ENCODE measurements at places on chromosomes 3 and 15.

DNA sequence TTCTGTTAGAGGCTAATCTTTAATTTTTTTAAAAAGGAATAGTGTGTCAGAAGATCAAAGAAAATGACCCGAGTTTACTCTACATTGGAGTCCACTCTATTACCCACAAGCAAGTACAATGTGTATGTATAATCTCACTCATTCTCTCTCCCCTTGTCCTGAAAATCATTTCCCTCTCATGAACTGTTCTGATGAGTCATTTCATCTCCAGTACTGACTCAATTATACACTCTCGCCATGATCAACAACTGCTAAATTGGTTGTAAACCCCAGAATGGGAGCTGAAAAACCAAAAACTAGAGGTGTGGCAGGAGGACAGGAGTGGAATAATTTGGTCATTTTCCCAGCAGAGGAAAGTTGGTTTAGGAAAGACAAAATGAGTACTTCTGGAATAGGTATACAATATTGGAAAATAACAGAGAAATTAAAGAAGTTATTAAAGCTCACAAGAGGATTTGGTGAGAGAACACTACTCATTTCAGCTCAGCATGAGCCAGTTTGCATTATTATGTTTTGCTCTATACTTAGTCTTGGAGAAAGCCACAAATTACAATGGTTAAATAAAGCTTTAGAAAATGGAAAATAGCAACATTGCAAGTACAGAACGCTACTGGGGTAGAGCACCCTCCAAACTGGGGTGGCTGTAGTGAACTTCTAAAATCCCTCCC is 144.3 kb upstream of the PFN2 start:
- DNase-seq, result no peak

GRCh38 chr3:55565521-55565920 is 78.4 kb upstream of the WNT5A start:
- DNase-seq, result no peak

GRCh38 chr3:73695841-73696240 is 71.1 kb upstream of the PDZRN3 start:
- no peak for DNase-seq

DNA sequence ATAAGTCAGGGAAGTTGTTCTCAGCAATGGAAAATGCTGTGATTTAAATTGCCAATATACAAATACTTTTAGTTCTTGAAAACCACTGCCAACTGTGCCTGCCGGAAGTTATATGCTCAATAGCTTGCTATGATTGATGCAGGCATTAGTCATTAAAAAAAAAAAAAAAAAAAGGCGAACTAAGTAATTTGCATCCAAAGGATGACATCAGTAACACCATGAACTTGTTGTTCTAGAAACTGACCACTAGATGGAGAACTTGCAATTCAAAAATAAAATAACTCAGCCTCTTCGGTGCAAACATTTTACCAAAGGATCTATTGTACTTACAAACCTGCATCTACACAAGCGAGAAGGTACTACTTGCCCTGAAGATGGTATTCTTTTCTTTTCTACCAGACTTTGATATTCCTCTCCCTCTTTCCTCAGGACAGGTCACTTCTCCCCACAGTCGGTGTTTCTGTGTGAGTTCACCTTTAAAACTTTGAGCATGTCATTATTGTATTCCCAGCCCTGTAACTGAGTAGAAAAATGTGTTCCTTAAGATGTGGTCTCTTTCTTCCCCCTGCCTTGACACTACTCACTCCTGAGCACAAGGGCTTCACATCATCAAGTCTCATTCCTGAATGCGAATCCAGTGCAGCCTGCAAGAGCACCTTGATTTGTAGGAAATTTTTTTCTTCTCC is 115.0 kb upstream of the VEPH1 start:
- no peak for DNase-seq

- DNase-seq, result peak; percentile 30
These were observed 155.4 kb upstream of the GOLGA6L4 start for GRCh38 chr15:84079885-84080777.

DNA sequence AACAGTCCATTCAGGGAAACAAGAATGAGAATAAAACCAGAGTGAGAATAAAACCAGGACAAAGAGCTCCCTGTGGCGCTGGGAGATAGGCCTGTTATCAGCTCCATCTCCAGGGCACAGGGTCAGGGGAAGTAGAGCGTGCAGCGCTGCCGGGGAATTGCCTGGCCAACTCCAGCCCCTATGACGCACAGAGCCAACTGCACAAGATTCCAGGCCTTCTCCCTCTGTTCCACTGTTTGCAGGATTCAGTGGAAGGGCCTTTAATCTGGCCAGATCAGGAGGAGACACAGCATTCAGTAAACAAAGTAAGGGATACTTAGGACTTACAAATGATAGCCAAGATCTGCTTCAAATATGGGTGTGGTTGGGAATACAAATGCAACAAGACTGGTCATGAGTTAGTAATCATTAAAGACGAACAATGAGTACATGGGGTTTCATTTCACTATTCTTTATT is 49.4 kb downstream of the ITGB5 start:
- DNase-seq, result peak; percentile 81

GRCh38 chr15:47570451-47570850 is 146.9 kb upstream of the SEMA6D start:
- DNase-seq, result no peak

- no peak for DNase-seq
These were observed 99.6 kb upstream of the ROBO2 start for GRCh38 chr3:76940181-76940770.

DNA sequence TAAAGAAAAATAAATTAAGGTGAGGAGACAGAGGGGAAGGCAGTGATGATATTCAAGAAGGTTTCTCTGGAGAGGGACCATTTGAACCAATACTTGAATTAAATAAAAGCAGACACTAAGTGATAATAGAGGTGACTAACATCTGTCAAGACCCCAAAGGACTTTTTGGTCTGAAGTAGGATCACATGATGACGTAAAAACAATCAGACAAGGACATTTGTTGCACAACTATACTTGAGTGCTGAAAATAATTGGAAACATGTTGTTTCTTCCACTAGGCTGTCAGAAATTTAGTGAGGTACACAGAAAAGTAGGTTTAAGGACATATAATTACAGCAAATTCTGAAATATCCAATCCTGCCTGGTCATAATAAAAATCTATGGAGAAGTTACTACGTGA is 179.5 kb downstream of the WNT5A start:
- no peak for DNase-seq

DNA sequence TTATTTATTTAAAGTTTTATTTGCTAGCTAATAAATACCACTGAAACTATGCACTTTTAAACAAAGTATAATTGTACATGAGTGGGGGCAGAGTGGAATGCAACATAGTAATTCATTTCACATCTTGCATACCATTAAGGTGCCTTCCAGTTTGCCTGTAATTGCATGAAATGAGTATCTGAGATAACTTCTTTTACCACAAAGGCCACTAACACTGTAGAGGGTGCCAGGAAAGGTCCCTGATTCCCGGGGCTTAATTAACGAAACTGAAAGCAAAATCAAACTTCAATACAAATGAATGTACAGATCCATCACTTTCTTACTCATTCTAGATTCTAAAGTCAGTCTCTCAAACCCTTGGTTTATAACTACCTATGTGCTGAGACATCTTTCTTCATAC is 2.1 kb downstream of the CD47 start:
- no peak for DNase-seq

DNA sequence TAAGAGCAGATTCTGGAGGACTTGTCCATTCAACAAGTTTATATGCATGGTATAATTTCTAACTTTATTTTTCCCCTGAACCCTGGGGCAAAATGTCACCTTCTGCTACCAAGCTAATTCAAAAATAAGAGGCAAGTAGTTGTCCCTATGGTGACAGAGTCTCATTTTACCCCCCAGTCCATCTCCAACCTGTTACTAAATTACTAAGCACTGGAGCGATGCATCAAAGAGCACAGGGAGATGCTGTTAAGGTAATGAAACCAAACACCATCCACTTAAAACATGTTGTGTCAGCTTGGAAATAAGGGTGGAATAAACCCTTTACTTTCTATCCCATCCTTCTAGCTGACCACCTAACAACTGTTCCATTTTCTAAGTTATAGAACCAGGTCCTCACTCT is 417.4 kb upstream of the ATP11B start:
- no peak for DNase-seq

DNA sequence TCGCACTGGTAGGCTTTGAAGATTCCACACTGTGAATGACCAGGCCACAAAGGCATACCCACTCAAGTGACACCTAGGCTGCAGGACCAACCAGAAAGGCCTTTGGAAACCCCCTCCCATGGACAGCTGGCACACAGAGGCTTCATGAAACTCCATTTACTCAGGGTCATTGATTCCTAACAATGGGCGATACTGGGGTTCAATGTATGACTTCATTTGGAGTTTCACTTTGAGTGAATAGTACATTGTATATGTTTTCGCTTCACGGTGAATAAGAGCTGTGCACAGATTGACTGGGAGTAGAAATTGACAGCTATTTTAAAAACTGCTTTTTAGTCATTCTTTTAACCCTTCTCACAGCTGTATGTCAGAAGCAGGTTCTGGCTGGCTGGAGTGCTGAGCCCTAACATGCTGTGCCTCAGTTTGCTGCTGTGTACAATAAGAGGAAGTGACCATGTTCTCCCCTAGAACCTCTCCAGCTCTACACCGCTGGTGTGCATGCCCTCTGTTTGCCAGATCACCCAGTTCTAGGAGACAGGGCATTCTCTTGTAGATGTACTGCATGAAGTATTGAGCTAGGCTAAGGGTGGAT is 15.4 kb upstream of the CX3CR1 start:
- no peak for DNase-seq

DNA sequence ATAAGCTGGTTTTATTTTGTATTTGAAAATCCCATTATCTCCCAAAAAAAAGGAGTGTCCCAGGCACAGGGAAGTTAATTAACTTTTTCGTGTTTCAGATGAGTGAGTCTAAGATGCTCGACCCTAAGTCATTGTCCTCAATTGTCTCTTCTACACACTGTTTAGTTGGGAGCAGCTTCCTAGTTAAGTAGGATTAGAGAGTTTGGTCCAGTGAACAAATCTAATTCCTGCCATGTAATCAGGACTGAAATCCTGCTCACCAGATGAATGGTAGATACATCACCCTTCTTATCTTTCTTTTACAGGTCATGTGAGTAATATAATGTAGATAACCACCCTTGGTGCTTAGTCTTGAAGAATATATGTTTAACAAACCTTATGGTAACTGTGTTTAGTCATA is 228.9 kb upstream of the MANF start:
- no peak for DNase-seq

GRCh38 chr3:184663756-184664155 is 48.1 kb downstream of the MAGEF1 start:
- no peak for DNase-seq

- DNase-seq, result no peak
These were observed 274.4 kb upstream of the RORA start for GRCh38 chr15:61503383-61503969.

DNA sequence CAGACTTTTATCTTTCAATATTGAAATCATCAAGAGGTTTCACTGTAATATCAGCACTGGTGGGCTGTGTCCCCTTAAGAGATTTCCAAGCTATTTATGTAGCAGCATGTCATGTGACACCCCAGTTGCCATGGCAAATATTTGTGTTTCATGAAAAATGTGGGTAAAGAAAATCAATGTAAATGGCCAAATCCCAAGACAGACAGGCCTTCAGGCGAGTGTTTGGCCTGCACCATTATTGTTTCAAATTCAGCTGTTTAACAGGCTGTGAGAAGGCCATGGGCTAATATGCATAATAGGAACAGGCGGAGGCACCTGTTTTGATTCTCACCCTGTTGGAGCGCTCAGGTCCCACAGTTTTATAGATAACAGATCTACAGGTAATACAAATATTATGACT is 104.2 kb downstream of the IQCH start:
- DNase-seq, result no peak

- no peak for DNase-seq
These were observed 67.6 kb upstream of the ARHGEF3 start for GRCh38 chr3:56869157-56869889.

GRCh38 chr3:65924762-65925161 is 114.0 kb downstream of the MAGI1 start:
- DNase-seq, result no peak

DNA sequence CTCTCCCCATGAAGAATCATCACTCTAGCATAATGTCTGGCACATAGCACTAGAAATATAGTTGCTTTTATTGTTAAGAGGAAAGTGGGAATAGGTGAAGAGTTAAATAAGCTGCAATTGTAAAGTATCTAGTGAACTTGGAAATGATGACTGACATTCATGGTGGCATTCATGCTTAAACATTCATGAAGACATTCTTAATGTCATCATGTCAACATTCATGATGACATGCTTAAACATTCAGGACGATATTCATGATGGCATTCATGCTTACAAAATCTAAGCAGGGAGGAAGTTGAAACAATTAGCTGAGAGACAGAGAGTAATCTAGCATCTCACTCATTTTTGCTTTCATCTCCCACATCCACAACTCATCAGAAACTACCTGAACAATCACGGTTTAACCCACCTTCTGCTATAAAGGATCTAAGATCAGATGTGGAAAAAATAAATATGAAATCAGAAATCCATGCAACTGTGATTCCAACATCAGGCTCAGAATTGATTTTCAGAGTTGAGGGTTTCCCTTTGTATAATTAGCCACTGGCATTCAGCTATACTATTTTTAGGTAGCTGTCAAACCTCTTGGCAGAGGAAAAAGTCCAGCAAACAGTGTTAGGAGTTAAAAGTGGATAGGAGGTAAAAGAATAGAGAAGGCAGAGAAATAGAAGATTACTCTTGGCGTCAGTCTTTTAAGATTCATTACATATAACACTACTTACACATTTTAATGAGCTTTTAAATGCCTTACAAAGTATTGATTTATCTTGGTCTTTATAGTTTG is 3.5 kb downstream of the DRD3 start:
- DNase-seq, result no peak

DNA sequence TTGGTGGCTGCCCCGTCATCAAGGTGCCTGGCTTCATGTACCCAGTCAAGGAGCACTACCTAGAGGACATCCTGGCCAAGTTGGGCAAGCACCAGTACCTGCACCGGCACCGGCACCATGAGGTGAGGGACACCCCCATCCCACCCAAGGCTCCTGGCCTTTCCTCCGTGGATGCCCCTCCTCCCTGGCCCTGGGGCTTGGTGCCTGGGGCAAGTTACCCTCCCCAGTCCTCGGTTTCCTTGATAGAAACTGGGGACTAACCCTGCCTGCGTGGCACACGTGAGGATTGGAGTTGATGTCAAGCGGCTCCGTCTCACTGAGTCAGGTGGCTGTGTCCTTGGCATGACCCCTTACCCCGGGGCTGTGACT is 43.9 kb downstream of the DHX30 start:
- no peak for DNase-seq

- DNase-seq, result no peak
These were observed 135.2 kb upstream of the BCL6 start for GRCh38 chr3:187880441-187880840.

All from left colon (tissue), 2 donors.